Epithelial cell of umbilical artery (primary cell): ENCODE measurements at places on chromosomes 1 and 21. TPM values are rescaled to one million over a fixed set of nuclear protein-coding genes. Genes with fewer than 3 reads are reported as not detected.

The WNT2B gene
- total RNA-seq, result 1.3 and 1.4 TPM in 2 replicates

The OR2L2 gene
- not detected in 2 replicates for total RNA-seq

The CALML6 gene
- not detected in 2 replicates for total RNA-seq

The TRAPPC3 gene
- total RNA-seq, result 146 and 167 TPM in 2 replicates

The LAPTM5 gene
- total RNA-seq, result 4.1 and 9.7 TPM in 2 replicates

The KIRREL1 gene
- 25.3 and 41.5 TPM in 2 replicates for total RNA-seq

The GLMN gene
- 10.4 and 12.9 TPM in 2 replicates for total RNA-seq

The KIF14 gene
- total RNA-seq, result 8.8 and 10.9 TPM in 2 replicates

The HHIPL2 gene
- not detected in 2 replicates for total RNA-seq

The HRNR gene
- total RNA-seq, result not detected in 2 replicates

The TNFRSF9 gene
- 0.30 and 0.65 TPM in 2 replicates for total RNA-seq

The ACTA1 gene
- total RNA-seq, result not detected in 2 replicates

The TPTE gene
- total RNA-seq, result not detected in 2 replicates

The ABCA4 gene
- total RNA-seq, result 2.9 and 4.2 TPM in 2 replicates

The ATP8B2 gene
- total RNA-seq, result 67.9 and 95.4 TPM in 2 replicates

The FCGR1A gene
- total RNA-seq, result not detected in 2 replicates

The FALEC gene
- total RNA-seq, result not detected in 2 replicates

The MIXL1 gene
- total RNA-seq, result 0.32 TPM in 1 of 2 replicates, not detected in the other

The PSMB4 gene
- total RNA-seq, result 409 and 511 TPM in 2 replicates

The MATN1 gene
- total RNA-seq, result under 0.01 TPM in 1 of 2 replicates, not detected in the other

The LYPD8 gene
- not detected in 2 replicates for total RNA-seq

The FAM167B gene
- total RNA-seq, result 0.97 and 3.6 TPM in 2 replicates

The TAS1R1 gene
- not detected in 2 replicates for total RNA-seq

The PRR9 gene
- total RNA-seq, result not detected in 2 replicates

The SH3BP5L gene
- total RNA-seq, result 20.2 and 26.6 TPM in 2 replicates

The OR2L13 gene
- not detected in 2 replicates for total RNA-seq

The ERICH3 gene
- total RNA-seq, result not detected in 2 replicates

The TEDDM1 gene
- total RNA-seq, result not detected in 2 replicates

The C1QC gene
- total RNA-seq, result not detected in 2 replicates

The PGD gene
- total RNA-seq, result 117 and 158 TPM in 2 replicates

The AKR7A3 gene
- 0.30 TPM in 1 of 2 replicates, not detected in the other for total RNA-seq

The CENPF gene
- 44.5 and 52.4 TPM in 2 replicates for total RNA-seq

The KCNJ15 gene
- 0.32 and 0.46 TPM in 2 replicates for total RNA-seq

The TRIM17 gene
- total RNA-seq, result not detected in 2 replicates

The TRPM2 gene
- total RNA-seq, result not detected in 2 replicates

The KCNT2 gene
- total RNA-seq, result under 0.01 and 0.91 TPM in 2 replicates

The TLCD4 gene
- under 0.01 TPM in 1 of 2 replicates, not detected in the other for total RNA-seq

The AMY2B gene
- 0.30 and 0.65 TPM in 2 replicates for total RNA-seq

The BARHL2 gene
- not detected in 2 replicates for total RNA-seq

The OR2G6 gene
- not detected in 2 replicates for total RNA-seq

The RAB7B gene
- 0.15 TPM in 1 of 2 replicates, not detected in the other for total RNA-seq

The ADORA3 gene
- total RNA-seq, result not detected in 2 replicates

The TFF2 gene
- not detected in 2 replicates for total RNA-seq

The DISP3 gene
- total RNA-seq, result under 0.01 and 0.30 TPM in 2 replicates

The CRYBG2 gene
- under 0.01 TPM in 1 of 2 replicates, not detected in the other for total RNA-seq

The HMCN1 gene
- 8.7 and 10.1 TPM in 2 replicates for total RNA-seq
